ENCODE measurements at places on chromosomes 12 and 14.

- no peak for DNase-seq
Observed at GRCh38 chr12:107938446-107938845, 163.9 kb downstream of the ASCL4 start.

DNA sequence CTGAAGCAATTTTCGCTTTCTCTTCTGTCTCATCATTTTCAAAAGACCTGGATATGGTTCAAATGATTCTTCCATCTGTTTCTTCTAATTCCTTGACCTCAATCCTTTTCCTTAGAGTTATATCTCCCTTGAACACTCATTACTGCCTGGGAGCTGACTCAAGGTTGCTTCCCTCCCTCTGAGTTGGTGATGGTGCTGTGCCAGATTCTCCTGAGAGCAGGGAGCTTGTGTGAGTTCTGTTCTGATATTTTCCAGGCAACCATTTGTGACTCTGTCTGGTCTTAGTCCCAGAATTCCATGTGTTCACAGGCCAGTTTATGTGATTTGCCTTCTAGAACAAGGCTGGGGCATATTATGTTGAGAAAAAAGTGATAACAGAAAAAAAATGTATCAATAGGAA, 505.1 kb upstream of the SYT1 start:
- no peak for DNase-seq

GRCh38 chr12:103369929-103370328, 125.8 kb downstream of the C12orf42 start:
- DNase-seq = no peak

GRCh38 chr12:123942911-123943648, 29.6 kb downstream of the CCDC92 start:
- no peak for DNase-seq

DNA sequence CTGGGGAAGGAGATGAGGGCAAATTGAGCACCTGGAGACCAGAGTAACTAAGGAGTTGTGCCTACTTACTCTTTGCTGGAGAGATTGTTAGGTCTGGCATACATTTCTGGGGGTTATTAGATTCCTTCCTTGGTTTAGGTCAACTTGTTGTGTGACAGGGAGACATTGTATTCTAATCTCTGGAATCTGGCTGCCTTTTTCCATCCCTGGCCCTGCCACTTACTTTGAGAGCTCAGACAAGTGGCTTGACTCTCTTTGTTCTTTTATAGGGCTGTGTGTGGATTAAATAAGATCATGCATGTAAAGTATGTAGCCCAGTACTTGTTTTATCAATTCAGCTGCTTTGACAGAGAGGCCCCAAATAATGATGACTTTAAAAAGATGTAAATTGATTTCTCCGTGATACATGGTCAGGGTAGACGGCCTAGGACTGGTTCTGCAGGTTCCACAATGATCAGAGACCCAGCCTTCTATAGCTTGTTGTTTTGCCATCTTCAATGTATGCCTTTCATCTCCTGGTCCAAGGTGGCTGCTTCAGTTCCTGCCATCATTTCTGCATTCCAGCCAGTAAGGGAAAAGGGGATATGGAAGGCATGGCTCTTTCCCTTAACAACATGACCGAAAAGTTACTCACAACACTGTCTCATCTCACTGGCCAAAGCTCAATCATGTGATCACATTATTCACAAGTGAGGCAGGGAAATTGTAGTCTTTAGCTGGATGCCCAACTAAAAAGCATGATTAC, 72.6 kb downstream of the CHST11 start:
- DNase-seq = no peak

GRCh38 chr14:67514650-67515385, 18.3 kb upstream of the PLEKHH1 start:
- peak; percentile 24 for DNase-seq

DNA sequence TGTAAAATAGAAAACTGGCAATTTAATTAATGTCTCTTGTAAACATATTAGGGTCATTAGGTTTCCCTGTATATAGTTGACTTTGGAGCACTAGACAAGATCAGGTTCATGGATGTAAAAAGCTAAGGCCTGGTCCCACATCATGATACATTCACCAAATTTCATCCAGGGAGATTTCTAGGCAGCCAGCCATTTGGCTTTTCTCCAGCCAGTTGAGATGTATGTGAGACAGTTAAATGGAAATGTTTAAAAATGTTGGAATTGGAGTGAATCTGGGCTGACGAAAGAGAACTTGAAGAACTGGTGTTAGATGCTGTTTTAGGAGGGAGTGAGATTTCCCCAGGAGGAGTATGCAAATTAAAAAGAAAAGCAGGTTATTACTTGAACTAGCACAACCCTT, 41.8 kb upstream of the CLEC14A start:
- no peak for DNase-seq

DNA sequence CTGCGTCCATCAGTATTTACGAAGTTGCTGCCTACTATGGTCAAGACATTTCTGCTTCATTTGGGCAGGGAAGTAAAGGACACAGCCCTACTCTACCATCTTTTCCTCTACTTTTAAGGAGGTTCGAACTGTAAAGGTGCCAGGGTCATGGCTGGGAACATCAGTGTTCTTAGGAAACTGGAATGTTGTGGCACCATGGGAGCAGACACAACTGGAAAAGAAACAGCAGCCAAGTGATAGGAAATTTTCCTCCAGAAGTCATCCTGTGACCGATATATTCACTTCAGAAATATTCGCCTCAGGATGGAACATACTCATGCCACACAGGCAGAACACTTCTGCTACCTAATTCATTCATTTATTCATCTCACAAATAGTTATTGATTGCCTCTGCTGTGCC, 104.4 kb downstream of the ETV6 start:
- no peak for DNase-seq

All from NCI-H1105 (cell line).